ENCODE measurements at places on chromosomes 7 and 10.

- H3K27ac ChIP-seq: no peak overlapping the region
- peaks cover 7% of the 10 kb centered on the region for H3K36me3 ChIP-seq
- H3K4me3 ChIP-seq: no peak overlapping the region
- H3K27me3 ChIP-seq: peaks cover 42% of the 10 kb centered on the region
Measured at GRCh38 chr10:1229116-1229515, 172.9 kb downstream of the WDR37 start.

DNA sequence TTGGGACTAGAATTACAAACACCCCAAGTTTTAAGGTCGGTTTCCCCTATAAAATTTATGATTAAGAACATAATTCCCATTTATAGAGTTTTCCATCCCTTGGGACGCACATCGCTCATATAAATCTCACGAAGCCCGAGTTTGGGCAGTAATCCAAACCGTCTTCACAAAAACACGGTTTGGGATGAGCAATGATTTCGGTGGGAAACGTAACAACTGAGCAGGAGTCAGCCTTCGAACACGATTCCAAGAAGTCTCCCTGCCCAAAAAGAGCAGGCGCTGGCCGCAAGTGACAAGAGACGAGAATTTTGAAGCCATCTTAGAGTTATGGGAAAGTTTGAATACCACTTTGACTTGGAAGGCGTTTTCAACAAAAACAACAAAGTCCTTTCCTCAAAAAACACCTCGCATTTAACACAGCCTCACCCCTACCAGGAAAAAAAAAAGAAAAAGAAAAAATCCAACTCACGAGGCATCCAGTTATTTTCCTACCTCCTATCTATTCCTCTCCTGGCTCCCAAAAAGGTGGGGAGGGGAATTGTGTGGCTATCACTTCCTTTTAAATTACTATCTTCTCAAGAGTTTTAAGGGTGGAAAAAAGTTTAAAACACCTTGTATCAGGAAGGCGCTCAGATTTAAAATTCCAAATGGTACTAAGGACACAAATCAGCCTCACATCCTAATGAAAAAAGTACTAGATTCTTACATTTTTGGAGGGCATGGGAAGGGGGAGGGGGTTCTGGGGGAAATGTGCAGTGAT is 1.6 kb downstream of the SEPHS1 start:
- peaks cover 13% of the 10 kb centered on the region for H3K4me1 ChIP-seq
- peak overlapping the region; percentile 45 for H3K4me3 ChIP-seq
- H3K27me3 ChIP-seq: no peaks in the 10 kb centered on the region

DNA sequence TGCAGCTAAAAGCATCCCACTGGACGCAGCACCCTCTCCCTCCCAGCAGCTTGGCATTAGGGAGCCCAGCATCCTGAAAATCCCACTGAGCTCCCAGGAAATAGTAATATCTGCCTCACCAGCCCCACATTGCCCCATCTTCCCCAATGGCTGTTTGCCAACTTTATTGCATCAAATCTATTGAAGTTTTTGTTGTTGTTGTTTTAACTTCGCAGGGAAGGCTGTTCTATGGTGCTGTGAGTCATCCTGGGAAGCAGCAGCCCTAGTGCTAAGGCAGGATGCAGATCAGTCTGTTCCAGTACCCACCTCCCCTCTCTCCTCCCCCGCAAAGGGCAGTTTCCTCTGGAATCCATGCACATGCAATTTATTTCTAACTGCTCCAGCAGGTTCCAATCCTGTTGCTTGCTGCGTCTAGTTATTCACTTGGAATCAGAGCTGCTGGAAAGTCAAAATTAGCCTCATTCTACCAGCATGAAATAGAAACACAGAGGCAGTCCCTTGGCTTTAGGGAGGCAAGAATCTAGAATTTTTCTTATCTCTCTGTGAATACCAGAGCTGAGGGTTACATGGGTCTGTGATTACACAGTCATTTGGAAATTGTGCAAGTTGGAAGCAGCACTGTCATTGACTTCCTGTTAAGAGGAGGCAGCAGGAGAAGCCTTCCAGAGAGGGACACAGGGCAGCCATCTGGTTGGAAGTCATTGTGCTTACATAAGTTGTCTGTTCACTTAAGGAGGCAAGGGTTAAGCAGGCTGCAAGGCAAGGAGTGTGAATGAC is 115.9 kb upstream of the CACUL1 start:
- DNase-seq: no peak
- H3K4me3 ChIP-seq: no peak overlapping the region

DNA sequence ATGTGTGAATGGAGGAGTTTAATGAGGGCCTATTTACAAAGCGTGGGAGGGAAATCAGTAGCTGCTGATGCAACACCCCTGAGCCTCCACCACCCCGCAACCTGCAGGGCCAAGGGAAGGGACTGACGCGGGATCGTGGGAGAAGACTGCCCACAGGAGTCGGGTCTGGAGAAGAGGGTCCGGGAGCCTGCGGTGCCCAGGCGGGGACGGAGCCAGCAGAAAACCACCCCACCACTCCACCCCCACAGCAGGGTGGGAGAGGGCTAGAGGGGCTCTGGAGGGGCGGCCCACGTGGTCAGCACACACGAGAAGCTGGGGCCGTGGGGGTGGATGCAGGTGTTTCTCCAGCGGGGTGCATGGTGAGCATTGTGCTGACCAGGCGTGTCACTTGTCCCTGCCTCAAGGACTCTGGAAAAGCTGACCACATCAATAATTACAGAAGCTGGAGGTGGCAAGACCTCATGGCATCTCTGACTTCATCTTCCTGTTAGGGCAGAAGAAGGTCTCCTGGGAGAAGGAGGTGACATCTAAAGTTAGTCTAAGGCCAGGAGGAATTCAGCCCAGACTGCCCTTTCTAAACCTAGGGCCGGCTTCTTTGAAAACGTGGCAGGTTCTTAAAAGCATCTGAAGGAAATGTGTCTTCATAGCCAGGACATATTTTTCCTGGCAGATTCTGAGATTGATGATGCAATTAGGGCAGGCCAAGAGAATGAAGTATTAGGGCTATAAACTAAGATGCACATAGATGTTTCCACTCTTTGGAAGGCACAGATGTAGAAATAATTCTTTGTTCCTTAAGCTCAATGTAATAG is 150.9 kb downstream of the RGS10 start:
- H3K36me3 ChIP-seq: peaks cover 5% of the 10 kb centered on the region
- no peak overlapping the region for H3K4me3 ChIP-seq
- no peak overlapping the region for H3K27ac ChIP-seq
- peaks cover 4% of the 10 kb centered on the region for H3K4me1 ChIP-seq
- no peaks in the 10 kb centered on the region for H3K27me3 ChIP-seq
